ENCODE measurements at places on chromosomes 7 and 10. TPM values are rescaled to one million over a fixed set of nuclear protein-coding genes. Genes with fewer than 3 reads are reported as not detected.
A peak's percentile ranks its signal among the peaks of the same experiment; 100 is the strongest.

- H3K4me1 ChIP-seq, result no peaks in the 10 kb centered on the region
- H3K36me3 ChIP-seq, result no peaks in the 10 kb centered on the region
- H3K4me3 ChIP-seq, result no peak overlapping the region
- no peak overlapping the region for H3K27ac ChIP-seq
These were observed 27.5 kb downstream of the INPP5F start for GRCh38 chr10:119753309-119753708.

The ENO4 gene
- 0.18 TPM for polyA plus RNA-seq

The CFAP69 gene
- 0.99 TPM for polyA plus RNA-seq

The TAS2R60 gene
- not detected for polyA plus RNA-seq

DNA sequence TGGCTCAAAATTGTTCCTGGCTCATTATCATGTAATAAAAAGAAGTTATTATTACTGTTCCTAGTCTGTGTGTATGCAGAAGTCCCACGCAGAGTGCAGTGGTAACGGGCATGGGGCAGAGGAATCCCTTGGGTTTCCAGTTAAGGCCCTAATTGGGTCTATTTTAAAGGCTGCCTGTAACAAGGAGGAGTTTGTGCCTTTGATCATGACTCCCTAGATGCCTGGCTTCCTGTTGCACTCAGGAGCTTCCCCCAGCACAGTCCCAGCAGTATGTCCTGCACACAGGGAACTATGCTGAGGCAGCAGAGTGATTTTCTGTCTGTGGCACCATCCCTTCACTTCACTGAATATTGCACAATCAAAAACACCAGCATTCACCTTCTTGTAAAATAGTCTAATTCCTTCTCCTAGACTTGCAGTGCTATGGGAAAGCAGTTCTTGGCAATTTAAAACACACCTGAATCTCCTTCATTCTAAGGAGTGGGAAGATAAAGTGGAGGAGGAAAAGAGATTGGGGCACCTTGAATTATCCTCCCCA, 22.9 kb downstream of the SORCS1 start:
- no peaks in the 10 kb centered on the region for H3K36me3 ChIP-seq
- no peaks in the 10 kb centered on the region for H3K27me3 ChIP-seq
- DNase-seq, result no peak
- no peaks in the 10 kb centered on the region for H3K4me1 ChIP-seq

DNA sequence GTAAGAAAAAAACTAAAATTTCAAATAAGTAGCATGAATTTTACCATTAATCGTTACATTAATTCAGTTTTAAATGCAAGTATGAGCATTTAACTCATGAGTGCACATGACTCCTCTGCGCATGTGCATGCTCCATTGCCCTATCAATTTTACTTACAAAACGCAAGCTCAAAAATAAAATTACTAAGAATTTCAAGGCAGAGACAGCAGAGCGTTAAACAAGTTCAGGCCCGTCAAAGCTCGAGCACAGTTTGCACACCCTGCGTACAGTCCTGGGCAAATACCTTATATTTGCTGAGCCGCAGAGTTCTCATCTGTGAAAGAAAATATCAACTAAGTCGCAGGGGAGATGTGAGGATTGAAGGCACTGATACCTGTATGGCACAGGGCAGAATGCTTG, 373.6 kb downstream of the BBS9 start:
- no peak overlapping the region for H3K4me3 ChIP-seq
- H3K36me3 ChIP-seq, result no peaks in the 10 kb centered on the region
- H3K4me1 ChIP-seq, result no peaks in the 10 kb centered on the region
- no peak for DNase-seq
- H3K27ac ChIP-seq, result no peak overlapping the region

The TUBAL3 gene
- polyA plus RNA-seq, result not detected

The ITGA8 gene
- polyA plus RNA-seq, result 0.66 TPM

DNA sequence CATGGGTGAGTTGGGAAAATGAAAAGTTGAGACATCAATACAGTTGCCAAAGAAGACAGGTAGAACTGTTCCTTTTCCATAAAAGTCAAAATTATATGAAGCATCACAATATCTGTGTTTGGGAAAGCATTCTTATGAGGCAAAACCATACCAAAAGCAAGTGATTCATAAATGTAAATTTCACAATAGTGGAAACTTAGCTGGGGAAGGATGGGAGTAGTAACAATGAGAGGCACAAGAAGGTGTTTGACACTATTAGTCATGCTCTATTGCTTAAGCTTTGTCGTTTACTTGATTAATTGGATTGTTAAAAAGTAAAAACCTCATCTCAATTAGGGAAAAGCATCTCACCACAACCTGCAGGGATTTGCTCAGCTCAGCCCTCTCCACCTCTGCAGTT, 240.2 kb downstream of the C7orf25 start:
- H3K27me3 ChIP-seq, result no peaks in the 10 kb centered on the region
- no peak overlapping the region for H3K27ac ChIP-seq
- peak; percentile 73 for DNase-seq
- H3K4me1 ChIP-seq, result no peaks in the 10 kb centered on the region
- H3K4me3 ChIP-seq, result no peak overlapping the region

DNA sequence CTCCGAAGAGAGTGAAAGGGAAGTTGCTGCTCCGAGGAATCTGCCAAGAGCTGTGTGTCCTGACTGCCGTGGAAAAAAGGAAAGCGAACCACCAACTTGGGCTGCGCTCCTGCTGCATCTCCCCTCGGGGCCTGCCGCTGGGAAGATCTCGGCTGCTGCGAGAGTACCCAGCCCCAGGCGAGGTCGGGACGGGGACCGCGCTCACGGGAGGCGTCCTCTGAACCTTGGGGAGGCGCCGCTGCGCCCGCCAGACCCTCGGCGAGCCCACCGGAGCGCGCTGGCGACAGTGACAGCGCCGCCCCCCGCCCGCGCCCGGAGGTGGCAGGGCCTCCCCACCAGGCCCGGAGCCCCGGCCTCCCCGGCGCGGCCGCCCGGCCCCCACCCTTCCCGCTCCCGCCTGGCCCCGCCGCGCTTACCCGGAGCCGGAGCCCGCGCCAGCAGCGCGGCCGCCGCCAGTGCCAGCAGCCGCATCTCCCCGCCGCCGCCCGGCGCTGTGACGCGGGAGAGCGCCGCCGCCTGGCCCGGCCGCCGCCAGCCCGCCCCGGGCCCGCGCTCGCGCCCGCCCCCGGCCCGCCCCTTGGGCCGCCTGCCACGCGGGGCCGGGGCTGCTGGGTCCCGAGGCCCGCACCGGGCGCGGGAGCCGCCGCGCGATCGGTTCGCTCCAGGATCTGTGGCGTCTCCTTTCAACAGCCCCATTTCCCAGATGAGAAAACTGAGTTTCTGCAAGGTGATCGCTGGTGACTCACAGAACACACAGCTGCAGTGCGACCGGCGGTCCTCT, at the start of gene VSTM4:
VSTM4 (minus strand) TSS at position 508 of the 781 bp plus-strand sequence; CDS start at position 471, 37 bp downstream.
- H3K4me1 ChIP-seq, result peaks cover 7% of the 10 kb centered on the region
- peaks cover 8% of the 10 kb centered on the region for H3K27me3 ChIP-seq
- DNase-seq, result peak; percentile 33
- no peaks in the 10 kb centered on the region for H3K36me3 ChIP-seq
- H3K27ac ChIP-seq, result peak within 1 kb of the TSS; percentile 67

DNA sequence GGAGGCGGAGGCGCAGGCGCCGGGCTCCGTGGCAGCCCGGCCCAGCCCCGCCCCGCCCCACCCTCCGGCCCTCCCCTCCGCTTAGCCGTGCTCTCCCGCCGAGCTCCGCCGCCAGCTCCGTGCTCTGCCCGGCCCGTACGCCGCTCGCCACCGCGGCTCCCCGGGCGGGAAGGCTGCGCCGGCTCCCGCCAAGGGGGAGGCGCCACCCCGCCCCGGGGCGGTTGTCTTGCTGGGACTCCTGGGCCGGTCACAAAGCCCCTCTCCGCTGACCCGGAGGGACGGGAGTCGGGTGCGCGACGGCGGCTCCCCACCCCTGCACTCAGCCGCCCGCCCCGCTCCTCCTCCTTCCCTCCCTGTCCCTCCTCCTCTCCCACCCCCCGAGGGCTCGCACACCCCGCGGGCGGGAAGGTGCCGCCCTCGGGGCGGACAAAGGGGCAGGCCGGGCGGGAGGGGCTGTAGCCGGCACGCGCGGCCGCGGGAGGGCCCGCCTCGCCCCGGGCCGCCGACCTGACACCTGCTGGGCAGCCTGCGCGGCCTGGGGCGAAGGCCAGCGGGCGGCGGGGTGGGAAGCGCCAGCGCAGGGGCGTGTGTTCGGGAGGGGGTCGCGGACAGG, 11.5 kb upstream of the SP8 start:
- peaks cover 31% of the 10 kb centered on the region for H3K27me3 ChIP-seq
- DNase-seq, result no peak
- H3K4me3 ChIP-seq, result peak overlapping the region; percentile 54
- no peaks in the 10 kb centered on the region for H3K36me3 ChIP-seq
- no peak overlapping the region for H3K27ac ChIP-seq
- H3K4me1 ChIP-seq, result peaks cover 2% of the 10 kb centered on the region

The SCIN gene
- 0.08 TPM for polyA plus RNA-seq

- no peak overlapping the region for H3K4me3 ChIP-seq
- no peak for DNase-seq
- H3K27me3 ChIP-seq, result no peaks in the 10 kb centered on the region
- H3K36me3 ChIP-seq, result no peaks in the 10 kb centered on the region
These were observed 645.2 kb downstream of the PHTF2 start for GRCh38 chr7:78443811-78444210.

DNA sequence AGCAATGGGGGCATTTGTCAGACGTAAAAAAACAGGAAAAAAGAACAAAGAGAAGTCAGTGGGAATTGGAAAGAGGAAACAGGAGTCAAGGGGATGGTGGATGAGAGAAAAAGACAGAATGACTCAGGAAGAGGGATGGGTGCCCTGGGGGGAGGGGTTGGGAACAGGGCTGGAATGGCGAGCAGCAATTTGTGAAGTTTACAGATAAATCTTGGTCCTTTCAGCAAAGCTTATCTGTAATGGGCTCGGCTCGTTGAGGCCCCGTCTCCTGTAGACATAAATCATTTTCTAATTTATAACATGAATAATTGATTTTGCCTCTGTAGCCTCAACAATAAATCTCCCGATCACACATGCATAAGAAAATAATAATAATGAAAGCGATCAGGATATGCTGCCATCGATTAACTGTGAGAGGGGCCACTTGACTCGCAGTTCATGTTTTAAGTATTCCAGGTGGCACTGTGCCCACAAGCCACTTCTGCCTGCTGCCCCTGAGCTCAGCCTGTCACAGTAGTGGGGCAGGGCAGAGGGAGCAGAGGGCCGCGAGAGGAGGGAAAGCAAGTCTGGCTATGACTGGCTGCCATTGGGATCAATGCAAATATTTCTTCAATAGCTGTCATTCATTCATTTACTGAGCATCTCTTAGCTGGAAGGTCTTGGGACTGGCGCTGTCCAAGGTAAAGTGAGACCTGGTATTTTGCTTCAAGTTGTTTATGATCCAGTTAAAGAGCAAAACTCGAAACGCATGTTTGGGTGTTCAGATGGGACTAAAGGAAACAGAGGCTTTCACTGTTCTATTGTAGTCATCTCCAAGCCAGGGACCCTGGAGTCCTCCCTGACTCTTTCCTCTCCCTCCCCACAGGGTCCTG, 47.4 kb upstream of the R3HCC1L start:
- no peaks in the 10 kb centered on the region for H3K36me3 ChIP-seq
- H3K4me1 ChIP-seq, result no peaks in the 10 kb centered on the region
- H3K27me3 ChIP-seq, result no peaks in the 10 kb centered on the region
- no peak for DNase-seq
- no peak overlapping the region for H3K27ac ChIP-seq
- no peak overlapping the region for H3K4me3 ChIP-seq

The GIMAP4 gene
- not detected for polyA plus RNA-seq

The ANKRD61 gene
- 0.43 TPM for polyA plus RNA-seq

- no peaks in the 10 kb centered on the region for H3K27me3 ChIP-seq
- no peaks in the 10 kb centered on the region for H3K4me1 ChIP-seq
- no peaks in the 10 kb centered on the region for H3K36me3 ChIP-seq
These were observed 53.4 kb downstream of the TMEM209 start for GRCh38 chr7:130151591-130152492.

DNA sequence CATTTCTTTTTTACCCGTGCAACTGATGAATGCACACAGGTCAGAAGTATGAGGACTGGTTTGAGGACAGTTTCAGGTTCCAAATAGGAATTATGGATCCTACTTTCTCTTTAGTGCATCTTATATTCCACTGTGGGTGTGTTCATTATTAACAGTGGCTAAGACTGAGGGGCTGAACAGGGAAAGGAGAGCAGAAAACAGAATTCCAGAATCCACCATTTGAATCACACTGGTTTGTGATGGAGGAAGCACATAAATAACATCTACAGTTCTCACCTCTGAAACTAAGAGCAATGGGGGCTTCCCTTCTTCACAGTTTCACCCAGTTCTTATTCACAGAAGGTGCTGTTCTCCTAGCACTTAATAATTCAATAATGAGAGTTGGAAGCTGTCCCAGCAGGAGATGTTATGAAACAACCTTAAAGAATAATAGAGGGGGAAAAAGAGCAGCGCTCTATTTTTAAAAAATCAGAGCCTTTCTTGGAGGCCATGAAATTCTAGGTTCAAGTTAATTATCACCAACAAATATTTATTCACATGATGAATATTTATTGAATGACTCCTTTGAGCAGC, 205.1 kb downstream of the CREB5 start:
- no peak for DNase-seq
- H3K4me3 ChIP-seq, result no peak overlapping the region

DNA sequence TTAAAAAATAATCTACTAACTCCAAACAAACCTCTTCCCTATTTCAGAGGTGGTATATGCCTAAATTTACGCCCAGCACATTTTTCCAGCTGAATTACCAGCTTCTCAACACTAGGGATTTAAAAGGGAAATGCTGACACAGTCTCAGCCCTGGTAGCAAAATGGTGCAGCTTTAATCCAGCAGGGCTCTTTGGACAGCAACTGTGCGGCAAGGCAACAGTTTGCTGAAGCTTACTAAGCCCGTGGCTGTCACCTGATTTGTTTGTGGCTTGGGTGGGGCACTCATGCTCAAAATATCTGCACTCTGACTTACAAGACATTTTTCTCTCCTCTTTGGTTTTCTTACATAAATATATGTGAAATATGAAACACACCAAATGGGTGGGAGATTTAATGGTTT, 206.7 kb downstream of the POU6F2 start:
- no peak overlapping the region for H3K4me3 ChIP-seq
- no peak overlapping the region for H3K27ac ChIP-seq
- no peak for DNase-seq
- H3K4me1 ChIP-seq, result no peaks in the 10 kb centered on the region
